H7 (cell line): ENCODE measurements at places on chromosomes 7 and 10. TPM values are rescaled to one million over a fixed set of nuclear protein-coding genes. Genes with fewer than 3 reads are reported as not detected.

CYP2E1 gene
- 0.90 and 1.2 TPM in 2 replicates for total RNA-seq

ARHGAP22 gene
- 5.4 and 9.1 TPM in 2 replicates for total RNA-seq

TMEM176A gene
- total RNA-seq: not detected in 2 replicates

IMPDH1 gene
- 27.2 and 45.7 TPM in 2 replicates for total RNA-seq

TMEM184A gene
- 0.74 and 1.2 TPM in 2 replicates for total RNA-seq

ASB4 gene
- not detected in 2 replicates for total RNA-seq

THSD7A gene
- total RNA-seq: 0.18 and 0.69 TPM in 2 replicates

PDGFA gene
- 149 and 202 TPM in 2 replicates for total RNA-seq

SH2B2 gene
- 6.2 and 11.1 TPM in 2 replicates for total RNA-seq

ADCYAP1R1 gene
- total RNA-seq: 1.8 TPM in 2 replicates

CCDC172 gene
- 1.0 and 3.4 TPM in 2 replicates for total RNA-seq

FAM180A gene
- not detected in 2 replicates for total RNA-seq

GRCh38 chr10:128064970-128065580, 61.1 kb downstream of the MKI67 start:
- no peak for DNase-seq

DNA sequence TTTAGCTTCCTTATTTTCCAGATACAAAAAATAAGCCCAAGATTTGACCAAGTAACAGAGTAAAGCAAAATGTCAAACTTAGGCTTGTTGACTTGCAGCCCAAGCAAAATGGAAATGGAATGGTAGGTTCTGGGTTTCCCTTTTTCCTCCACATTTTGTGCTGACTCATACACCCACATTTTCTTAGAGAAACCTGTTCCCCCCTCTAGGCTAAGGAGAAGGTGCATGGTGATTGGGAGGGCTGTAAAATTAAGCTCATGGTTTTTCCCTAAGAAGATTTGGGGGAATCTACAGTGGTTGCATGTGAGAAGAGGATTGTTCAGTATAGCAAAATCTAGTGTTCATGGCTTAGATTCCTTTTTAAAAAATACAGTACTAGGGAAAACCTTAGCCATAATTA, 127.4 kb downstream of the ARL4A start:
- DNase-seq: no peak

GRCh38 chr10:48343106-48343505, 36.6 kb downstream of the MAPK8 start:
- DNase-seq: no peak

GRCh38 chr7:5284304-5285281, 1.9 kb downstream of the SLC29A4 start:
- DNase-seq: peak; percentile 94

DNA sequence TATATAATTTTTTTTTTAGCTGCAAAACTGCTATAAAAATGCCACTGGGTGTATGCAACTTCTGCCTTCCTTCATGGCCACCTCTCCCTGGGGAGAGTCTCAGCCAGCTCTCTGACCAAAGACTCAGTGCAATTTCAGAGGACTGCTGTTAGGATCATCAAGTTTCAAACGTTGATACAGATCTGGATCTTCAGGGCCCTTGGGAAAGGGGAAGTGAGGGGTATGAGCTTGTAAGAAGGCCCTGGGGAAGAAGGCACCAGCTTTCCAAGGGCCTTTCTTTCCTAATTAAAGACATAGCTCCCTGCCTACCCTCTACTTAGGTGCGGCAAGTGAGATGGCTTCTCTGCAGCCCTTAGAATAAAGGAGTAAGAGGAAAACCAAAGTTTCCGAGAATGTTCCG, 130.4 kb downstream of the CUL2 start:
- DNase-seq: no peak

GRCh38 chr7:119167431-119167830, 942.9 kb downstream of the ANKRD7 start:
- no peak for DNase-seq

GRCh38 chr10:70162892-70163201, 7.5 kb downstream of the SAR1A start:
- no peak for DNase-seq

GRCh38 chr10:5165738-5166137, 19.2 kb downstream of the AKR1C8 start:
- DNase-seq: no peak

DNA sequence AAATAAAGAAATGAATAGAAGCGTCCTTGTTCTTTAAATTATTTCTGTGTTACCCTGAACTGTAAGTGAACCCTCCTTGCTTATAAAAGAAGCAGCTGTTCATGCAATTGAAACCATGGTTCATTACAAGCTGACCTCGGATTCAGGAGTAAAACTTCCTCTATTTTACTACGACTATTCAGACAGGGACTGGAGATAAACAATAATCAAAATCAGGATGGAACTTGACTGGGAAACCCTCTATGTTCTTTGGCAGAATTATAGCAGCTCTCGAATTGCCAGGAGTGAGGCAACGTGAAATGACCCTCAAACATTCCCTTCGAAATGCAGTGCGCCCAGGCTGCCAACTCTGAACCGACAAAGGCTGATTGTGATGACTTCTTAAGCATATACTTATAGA, 172.1 kb downstream of the CYP26A1 start:
- DNase-seq: no peak

- DNase-seq: peak; percentile 76
Observed at GRCh38 chr10:3886191-3886590, 101.2 kb upstream of the KLF6 start.

DNA sequence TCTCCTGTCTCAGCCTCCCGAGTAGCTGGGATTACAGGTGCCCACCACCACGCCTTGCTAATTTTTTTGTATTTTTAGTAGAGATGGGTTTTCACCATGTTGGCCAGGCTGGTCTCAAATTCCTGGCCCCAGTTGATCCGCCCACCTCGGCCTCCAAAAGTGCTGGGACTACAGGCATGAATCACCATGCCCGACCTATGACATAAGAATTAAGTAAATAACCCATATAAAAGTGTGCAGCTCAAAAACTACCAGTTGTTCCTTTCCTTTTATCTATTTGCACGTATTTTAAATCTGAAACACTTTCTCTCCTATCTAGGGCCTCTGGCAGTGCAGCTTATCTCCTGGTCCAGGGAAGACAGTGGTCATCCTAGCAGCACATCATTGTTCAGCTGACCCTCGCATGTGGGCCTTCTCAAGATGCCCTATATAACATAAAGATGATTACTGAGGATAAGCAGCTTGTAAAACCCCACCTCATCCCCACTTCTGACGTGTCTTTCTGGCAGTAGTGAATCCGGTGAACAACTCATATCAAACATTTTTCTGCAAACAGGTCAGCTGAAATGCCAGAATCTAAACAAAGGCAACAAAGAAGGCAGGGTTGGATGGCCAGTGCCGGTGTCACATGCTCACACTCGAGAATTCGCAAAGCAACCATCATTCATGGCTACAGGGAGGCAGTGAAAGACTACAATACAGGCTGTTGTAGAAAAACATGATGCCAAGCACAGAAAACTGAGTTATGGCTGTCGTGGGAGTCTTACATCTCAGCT, 36.0 kb upstream of the KCNIP2 start:
- no peak for DNase-seq

GRCh38 chr10:126569513-126570244, 100.8 kb downstream of the C10orf90 start:
- no peak for DNase-seq

DNA sequence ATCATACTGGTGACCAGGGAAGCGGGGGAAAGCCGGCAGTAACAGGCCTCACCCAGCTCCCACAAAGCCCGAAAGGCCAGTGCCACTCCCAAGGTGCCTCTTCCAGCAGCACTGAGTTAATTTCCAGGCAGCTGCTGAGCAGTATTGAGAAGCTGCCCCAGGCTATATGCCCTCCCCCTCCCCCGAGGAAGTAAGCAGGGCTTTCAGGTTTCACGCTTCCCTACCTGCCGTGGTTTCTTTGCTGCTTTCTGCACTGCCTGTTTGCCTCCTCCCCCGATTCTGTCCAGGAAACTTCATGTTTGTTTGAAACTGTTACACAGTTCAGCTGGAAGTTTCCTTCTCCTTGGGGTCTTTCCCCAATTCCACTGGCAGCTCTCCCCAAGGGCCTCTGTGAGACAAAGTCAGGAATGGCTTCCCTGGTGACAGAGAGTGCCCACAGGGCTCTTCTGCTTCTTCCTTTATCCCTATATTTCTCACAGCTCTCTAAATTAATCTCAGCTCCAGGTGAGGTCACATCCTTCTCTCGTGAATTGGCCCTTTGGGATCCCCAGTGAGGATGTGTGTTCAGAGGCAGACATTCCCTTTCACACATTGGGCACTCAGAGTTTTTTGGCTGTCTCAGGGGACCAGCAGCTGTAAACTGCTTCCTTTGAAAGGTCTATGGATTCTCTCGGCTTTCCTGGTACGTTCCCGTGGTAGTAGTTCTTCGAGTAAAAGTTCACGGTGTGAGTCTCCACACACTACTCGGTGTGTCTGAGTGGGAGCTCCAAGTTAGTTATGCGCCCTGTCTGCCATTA, 19.4 kb downstream of the C1GALT1 start:
- no peak for DNase-seq

GRCh38 chr7:84700563-84701370, 486.1 kb downstream of the SEMA3D start:
- no peak for DNase-seq

DNA sequence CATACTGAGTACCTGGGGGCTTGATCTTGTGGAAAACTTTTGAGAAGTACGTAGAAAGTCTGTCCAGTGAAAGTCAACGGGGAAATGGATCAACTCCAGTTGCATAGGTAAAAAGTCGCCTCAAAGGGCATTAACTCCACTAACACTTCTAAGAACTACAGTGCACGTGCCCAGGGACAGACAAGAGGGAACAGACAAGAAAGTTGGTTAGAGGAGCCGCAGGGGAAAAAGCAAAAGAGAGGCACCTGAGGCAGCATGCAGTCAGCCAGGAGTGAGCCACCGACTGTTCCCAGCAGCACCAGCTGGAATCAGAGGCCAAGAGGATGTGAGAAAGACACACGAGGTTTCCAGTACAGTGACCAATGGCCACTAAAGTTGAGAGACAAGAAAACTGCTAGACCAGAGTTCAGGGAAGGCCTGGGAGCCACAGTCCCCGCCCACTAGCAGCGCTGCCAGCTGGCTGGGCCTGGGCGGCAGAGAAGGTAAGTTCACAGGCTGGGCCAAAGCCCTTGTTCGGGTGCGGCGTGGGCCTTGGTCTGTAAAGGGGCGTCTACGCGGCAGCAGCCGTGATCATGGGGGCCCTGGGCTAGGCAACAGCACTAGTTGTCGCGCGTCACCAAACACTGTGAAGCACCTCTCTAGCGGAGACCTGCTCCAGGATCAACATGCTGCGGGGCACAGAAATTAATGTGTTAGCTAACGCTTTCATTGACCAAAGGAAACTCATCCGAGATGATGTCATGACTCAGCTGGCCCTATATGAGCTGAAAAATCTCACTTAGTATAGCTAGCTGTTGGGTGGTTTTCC, 14.0 kb downstream of the ITGB1 start:
- DNase-seq: peak; percentile 36

DNA sequence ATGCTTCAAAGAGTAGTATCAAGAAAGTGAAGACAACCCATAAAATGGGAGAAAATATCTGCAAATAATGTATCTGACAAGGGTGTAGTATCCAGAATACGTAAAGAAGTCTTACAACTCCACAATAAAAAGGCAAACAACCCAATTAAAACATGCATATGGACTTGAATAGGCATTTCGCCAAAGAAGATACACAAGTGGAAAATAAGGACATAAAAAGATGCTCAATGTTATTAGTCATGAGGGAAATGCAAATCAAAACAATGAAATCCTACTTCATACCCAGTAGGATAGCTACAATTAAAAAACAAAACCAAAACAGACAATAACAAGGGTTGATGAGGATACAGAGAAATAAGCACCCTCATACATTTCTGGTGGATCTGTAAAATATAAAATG, 79.2 kb downstream of the NUDCD3 start:
- no peak for DNase-seq

GRCh38 chr10:94133239-94133638, 139.5 kb downstream of the PLCE1 start:
- no peak for DNase-seq

GRCh38 chr7:139643951-139644585, 120.6 kb downstream of the CLEC2L start:
- no peak for DNase-seq

DNA sequence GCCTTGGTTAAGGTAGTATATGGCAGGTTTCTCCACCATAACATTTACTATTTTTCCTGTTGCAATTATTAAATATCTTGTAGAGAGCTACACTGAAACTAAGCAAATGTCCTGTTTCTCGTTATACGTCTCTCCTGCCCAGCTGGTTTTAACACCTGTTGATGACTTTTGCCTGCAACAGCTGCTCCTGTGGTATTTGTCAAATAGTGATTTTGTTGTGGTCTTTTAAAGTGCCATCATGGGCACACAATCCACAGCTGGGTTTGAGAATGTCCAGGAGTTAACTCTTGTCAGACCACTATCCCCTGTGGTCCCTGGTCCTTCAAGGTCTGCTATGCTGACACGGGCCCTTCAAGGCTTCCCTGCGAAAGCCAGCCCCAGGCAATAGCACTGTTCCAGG, 24.9 kb upstream of the SEC61G start:
- DNase-seq: no peak

GRCh38 chr10:58813573-58813972, 300.9 kb downstream of the BICC1 start:
- no peak for DNase-seq

DNA sequence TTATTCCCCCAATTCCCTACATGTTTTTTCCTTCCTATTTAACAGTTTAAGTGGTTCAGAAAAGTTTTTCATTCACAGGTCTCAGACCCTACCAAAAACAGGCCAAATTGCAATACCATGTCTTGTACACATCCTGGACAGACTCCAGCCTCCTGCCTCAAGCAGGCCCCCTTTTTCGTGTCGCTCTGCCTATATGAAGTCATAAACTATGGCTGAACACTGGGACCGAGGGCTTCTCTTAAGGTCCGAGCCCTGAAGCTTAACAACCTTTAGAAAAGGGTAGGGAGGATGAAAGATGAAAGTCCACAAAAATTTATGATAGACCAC, 1.4 kb downstream of the FBXW4 start:
- DNase-seq: no peak

DNA sequence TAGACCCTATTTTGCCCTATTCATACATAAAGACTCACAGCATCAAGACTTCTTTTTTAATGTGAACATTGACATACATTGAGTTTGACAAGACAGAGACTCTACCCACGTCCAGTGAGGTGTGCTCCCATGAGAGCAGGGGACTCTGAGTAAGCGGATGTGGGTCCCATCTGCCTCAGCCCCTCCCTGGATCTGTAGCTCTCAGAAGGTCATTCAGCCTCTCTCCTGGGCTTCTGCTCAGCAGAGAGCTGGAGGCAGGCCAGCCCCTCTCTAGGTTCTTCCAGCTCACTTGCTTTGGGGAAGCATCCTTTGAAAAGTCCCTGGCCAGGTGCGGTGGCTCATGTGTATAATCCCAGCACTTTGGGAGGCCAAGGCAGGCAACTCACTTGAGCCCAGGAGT, 146.9 kb upstream of the ZMIZ1 start:
- DNase-seq: no peak

- no peak for DNase-seq
Observed at GRCh38 chr10:97664282-97664850, 22.7 kb downstream of the AVPI1 start.

- no peak for DNase-seq
Observed at GRCh38 chr10:113524539-113525490, 28.0 kb upstream of the HABP2 start.

GRCh38 chr10:30158325-30158960, 99.1 kb upstream of the JCAD start:
- no peak for DNase-seq
